ENCODE measurements at places on chromosomes 1 and 21.

- no peak for DNase-seq
Observed at GRCh38 chr1:35175602-35176001, 17.3 kb downstream of the SFPQ start.

- DNase-seq = no peak
Observed at GRCh38 chr1:210800301-210800700, 333.6 kb downstream of the KCNH1 start.

- DNase-seq = peak; percentile 95
Observed at GRCh38 chr1:119947468-119947867, 51.2 kb upstream of the ADAM30 start.

- no peak for DNase-seq
Observed at GRCh38 chr1:7831458-7831857, 21.4 kb downstream of the UTS2 start.

DNA sequence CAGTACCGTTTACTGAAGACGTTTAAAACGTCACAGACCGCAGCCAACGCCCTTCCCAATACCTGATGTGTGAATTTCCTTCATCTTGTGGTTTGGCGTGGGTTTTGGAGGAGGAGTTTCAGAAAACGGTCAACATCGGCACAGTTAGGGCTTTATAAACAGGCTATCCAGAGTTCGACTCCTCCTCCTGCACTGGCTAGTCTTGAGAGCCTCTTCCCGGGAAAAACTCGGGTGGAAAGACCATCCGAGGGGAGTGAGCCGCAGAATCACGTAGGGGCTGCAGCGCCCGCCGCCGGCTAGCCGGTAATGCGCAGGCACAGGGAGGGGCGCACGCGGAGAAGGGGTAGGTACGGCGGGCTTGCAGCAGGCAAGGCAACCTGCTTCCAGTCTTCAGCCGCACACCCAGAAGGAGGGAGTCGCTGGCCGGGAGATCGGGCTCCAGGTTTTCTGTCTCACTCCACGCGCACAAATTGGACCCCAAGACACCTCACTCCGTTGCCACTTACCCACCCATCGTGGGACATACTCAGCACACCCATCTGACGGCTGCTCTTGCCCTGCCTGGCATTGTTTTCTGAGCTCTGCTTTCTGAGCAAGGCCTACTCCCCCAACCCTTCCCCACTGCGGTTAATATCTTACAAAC lies 25.4 kb downstream of the SLC19A2 start:
- DNase-seq = peak; percentile 32

GRCh38 chr21:29725025-29725736 lies 214.6 kb downstream of the GRIK1 start:
- DNase-seq = no peak

DNA sequence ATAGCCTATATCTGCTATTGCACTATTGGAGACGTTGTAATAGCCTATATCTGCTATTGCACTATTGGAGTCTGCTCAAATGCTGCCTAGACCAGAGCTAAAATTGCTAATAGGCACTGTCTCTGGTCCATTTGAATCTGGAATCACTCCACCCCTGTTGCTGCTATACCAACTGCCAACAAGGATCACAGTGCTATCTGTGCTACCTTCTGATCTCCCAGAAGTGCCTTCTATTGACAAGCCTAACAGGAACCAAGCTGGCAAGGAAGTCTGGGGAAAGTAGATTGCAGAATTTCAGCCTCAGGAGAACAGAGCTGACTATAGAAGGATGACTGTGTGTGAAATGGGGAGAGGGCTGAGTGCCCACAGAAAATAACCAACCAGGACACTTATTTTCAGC lies 15.9 kb downstream of the RWDD3 start:
- no peak for DNase-seq

GRCh38 chr1:182768963-182769362 lies 20.6 kb upstream of the NPL start:
- DNase-seq = peak; percentile 58

DNA sequence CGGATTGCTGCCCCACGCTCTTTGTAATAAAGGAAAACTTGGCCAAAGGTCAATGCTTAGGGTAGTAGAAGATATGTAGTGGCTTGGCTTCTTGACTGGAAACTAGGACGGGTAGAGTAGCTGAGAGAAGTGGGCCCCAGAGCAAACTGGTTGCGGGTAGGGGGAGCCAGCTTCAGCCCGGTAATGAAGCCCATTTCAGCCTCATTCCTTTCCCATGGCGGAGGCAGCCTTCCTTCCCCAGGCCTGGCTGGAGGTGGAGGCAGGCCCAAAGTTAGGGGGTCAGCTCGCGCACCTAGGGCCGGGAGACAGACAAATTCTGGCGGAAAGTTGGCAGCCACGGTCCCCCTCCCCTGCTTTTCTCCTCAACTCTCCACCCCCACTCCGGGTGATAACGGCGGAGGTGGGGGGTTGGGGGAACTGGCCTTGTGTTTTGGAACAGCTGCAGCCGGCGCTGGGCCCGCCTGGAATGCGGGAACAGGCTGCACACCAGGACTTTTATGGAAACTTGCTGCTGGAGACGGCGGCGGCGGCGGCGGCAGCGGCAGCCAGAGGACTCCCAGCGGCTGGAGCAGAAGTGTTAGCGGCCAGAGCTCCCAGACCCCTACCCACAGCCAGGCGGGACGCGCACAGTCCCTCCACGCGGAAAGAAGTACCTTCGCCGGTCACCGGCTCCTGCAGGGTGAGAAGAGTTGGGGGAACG lies at the start of gene NEXN:
NEXN (plus strand) TSS at position 544 of the 700 bp plus-strand sequence. CDS start 27,483 bp downstream, outside the sequence.
- DNase-seq = peak; percentile 86

Measured in fibroblast of skin of right biceps (primary cell).